Naive thymus-derived CD8-positive, alpha-beta T cell (primary cell): ENCODE measurements at places on chromosomes 7 and 10. TPM values are rescaled to one million over a fixed set of nuclear protein-coding genes. Genes with fewer than 3 reads are reported as not detected.

- no peak for DNase-seq
These were observed 48.5 kb downstream of the AMZ1 start for GRCh38 chr7:2736411-2736914.

The SPDYE1 gene
- not detected for total RNA-seq

The CYP2W1 gene
- total RNA-seq = not detected

DNA sequence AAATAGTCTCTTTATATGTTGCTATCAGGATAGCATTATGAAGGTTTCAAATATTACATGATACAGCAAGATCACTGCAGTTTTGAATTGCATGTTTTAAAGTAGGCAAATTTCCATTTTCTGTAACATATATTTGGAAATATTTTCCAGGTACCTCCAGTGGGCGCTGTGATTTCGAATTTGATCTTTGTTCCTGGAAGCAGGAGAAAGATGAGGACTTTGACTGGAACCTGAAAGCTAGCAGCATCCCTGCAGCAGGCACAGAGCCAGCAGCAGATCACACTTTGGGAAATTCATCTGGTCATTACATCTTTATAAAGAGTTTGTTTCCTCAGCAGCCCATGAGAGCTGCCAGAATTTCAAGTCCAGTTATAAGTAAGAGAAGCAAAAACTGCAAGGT, 299.0 kb downstream of the MALRD1 start:
- DNase-seq = no peak

DNA sequence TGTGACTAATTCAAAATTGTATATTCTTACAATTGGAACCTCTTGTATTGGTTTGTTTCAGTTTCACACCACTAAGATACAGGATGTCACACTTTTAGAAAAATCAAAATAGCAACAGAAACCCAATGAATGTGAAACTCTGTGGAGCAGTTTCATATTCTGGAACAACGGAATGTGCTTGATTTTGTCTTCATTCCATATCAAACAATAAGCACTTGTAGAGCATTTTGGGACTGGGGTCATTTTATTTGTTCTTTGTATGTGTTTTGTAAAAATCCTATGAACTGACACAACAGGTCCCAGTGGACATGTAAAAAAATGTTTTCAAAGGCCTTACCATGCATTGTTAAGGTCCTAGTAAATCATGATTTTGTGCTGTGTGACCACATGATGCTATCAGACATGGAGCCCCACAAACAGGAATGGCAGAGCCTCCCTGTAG, 123.1 kb downstream of the DKK1 start:
- DNase-seq = no peak

DNA sequence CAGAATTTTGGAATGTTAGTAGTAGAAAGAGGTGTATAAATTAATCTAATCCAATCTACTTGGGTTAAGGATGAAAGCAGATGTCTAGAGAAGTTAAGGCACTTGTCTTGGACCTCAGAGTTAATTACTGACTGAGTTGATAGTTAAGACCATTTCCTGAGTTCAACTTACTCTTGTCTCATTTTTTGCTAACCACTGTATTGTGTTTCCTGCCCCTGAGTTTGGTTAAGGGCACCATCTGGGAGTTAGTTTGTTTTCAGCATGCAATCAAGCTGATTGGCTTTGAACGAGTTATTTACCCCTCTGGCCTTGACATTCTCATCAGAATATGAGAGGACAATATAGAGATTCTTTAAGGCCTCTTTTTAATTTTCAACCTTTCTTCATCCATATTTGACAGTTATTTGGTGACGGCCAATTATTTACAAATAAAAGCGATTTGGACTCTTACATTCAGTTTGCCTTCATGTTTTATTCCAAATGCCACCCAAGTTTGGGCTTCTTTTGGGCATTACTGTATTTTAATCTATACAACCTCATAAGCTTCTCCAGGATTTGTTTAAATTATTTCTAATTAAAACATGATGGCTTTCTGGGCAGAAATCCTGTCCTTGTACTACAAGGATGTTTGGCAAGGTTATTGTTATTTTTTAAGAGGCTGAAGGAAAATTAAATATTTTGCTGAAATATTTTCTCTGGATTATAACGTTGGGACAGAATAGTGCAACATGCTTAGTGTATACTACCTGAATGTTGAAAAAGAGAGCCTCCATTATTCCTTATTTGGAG, 225.0 kb downstream of the CACNB2 start:
- no peak for DNase-seq

GRCh38 chr10:110600487-110601101, 33.1 kb downstream of the SMC3 start:
- DNase-seq = peak; percentile 16

The ANXA8L1 gene
- not detected for total RNA-seq

DNA sequence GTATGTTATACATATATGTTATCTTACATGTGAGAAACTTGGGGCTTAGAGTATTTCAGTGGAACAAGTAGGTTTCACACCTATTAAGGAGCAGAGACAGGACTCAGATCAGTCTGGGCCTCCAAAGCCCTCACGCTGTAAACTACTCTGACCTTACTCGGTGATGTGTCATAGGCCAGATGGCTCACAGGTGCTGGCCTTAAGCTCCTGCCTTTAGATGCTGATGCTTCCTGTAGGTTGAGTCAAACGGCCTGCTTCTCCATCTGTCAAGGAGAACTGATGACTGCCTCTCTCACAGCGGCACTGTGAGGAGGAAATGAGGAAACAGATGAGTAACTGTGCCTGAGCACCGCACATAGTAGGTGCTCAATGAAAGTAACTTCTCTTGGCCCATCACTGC, 312.6 kb upstream of the COBL start:
- DNase-seq = no peak

GRCh38 chr10:24467136-24467535, 256.6 kb downstream of the ARHGAP21 start:
- no peak for DNase-seq

GRCh38 chr7:133437544-133437943, 184.7 kb downstream of the EXOC4 start:
- no peak for DNase-seq

The BTBD16 gene
- not detected for total RNA-seq

DNA sequence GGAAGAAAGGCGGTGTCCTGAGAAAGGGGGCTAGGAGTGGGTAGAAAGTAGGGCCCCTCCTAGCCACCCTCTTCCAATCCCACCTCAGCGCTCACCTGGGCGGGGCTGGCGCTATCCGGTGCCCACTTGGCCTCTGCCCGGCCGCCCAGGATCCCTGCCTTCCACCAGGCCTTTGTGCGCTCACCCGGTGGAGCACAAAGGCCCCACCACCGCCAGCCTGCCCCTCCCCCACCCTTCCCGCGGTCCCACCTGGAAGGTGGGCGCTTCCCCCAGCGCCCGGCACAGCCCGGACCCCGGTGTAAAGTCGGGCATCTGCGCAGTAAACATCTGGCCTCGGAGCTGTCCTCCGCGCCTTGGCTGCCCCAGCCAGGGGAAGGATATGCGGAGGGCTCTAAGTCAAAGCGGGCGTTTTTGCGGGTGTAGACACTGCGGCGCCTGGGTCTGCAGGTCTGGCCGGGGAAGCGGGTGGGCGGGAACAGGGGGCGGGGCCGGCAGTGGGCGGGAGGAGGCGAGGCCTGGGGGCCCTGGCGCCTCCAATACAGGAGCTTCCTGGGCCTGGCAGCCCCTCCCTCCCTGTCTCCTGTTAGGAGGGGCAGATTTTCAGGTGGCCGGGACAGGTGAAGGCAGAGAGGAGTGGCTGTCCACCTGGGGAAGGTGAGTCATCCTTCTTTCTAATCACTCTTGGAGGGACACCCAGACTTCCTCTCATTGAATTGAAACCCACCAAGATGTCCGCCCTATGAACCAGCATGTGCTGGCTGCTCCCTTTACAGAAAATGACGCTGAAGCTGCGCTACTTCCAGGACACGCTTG, 49.3 kb downstream of the PNLIPRP2 start:
- no peak for DNase-seq

- peak; percentile 31 for DNase-seq
These were observed 842 bp downstream of the NMT2 start for GRCh38 chr10:15167411-15168290.

DNA sequence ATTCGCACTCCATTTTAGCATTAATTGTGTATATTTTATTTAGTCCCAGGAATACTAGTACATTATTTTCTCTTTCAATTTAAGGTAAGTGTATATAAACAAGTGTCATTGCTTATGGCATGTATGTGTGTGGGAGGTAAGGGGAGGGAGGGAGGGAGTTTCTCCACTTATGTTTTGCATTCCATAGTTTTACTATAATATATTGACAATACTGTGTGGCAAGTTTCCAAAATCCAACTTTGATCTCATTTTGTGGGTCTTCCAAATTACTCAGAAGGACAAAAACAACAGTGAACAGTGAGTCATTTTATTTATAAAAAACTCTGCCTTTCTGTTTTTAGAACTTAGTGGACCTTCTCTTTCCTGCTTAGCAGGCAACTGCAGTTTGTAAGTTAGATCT, 102.3 kb upstream of the SEMA3E start:
- DNase-seq = no peak

- DNase-seq = peak; percentile 12
These were observed 98.9 kb downstream of the KMT2C start for GRCh38 chr7:152336754-152337368.

DNA sequence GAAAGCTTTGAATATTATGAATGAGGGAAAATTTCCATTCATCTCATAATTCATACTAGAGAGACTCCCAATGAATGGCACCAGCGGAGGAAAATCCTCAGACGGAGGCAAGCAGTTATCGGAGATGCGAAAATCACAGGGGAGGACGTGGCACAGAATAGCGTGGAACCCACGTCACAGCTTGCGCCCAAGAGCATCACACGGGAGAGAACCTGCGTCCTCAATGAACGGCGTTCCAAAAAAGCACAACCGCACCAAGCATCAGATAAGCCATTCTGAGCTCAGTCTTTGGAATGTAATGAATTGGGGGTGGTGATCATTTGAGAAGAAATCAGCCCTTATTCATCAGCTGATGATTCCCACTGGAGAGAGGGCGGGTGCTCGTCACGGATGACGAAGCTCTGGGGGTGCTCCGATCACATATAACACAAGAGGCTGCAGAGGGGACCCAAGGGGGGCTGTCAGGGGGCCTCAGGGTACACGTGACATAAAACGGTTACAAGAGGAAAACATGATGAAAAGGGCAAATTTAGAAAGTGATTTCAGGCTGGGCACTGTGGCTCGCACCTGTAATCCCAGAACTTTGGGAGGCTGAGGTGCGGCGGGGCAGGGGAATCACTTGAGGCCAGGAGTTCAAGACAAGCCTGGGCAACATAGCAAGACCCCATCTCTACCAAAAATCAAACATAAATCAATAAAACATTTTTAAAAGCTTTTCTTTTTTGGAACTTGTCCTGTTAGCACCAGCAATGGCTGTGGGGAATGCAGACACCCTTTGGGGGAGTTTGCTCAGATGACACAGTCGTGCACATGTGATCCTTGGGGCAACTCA, 33.8 kb upstream of the FIS1 start:
- DNase-seq = no peak

The VSTM2A gene
- not detected for total RNA-seq

GRCh38 chr10:86600296-86600695, 54.1 kb upstream of the OPN4 start:
- DNase-seq = no peak

The SPDYE2 gene
- total RNA-seq = 0.41 TPM

The PKD2L1 gene
- total RNA-seq = not detected

DNA sequence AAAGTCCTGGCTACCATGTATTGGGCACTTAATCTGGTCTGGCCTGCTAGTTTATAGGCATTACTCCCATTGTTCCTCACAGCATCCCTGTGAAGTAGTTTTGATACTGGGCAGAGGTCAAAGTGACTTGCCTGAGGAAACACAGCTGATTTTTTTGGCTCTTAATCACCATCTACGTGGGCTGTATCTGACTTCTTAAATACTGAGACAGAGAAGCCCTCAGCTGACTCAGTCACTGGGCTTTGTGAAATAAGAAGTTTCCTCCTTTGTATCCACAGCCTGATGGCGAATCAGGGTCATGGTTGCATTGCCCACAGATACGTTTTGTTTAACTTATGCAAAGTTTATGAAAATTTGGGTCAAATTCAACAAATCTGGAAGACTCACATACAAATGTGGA, 13.2 kb downstream of the TACR2 start:
- no peak for DNase-seq

GRCh38 chr7:26863518-26864308, 677 bp downstream of the SKAP2 start:
- no peak for DNase-seq

The CDK1 gene
- total RNA-seq = 0.22 TPM

The PRF1 gene
- 16.8 TPM for total RNA-seq

GRCh38 chr7:112286250-112287086, 80.0 kb downstream of the ZNF277 start:
- DNase-seq = no peak

The ENO4 gene
- total RNA-seq = not detected
